Lung microvascular endothelial cell (primary cell): ENCODE measurements at places on chromosomes 16 and 17. TPM values are rescaled to one million over a fixed set of nuclear protein-coding genes. Genes with fewer than 3 reads are reported as not detected.
A peak's percentile ranks its signal among the peaks of the same experiment; 100 is the strongest.

DNA sequence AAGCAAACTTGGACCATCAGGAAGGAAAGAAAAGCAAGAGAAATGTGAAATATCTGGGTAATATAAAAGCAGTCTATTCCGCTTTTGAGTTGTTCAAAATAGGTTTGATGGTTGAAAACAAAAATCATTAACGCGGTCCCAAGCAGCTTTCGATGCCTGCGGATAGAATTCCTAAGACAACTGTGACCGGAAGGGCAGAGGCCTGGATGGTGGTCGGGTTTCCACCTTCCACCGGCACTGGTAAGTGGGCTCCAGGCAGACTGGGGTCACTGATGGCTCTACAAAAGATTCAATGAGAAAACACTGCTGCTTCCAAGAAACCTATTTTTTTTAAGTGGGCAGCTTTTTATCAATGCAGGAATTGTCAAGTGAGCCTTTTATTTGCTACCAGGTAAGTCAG, 49.8 kb downstream of the ZCCHC14 start:
- no peak for DNase-seq

DNA sequence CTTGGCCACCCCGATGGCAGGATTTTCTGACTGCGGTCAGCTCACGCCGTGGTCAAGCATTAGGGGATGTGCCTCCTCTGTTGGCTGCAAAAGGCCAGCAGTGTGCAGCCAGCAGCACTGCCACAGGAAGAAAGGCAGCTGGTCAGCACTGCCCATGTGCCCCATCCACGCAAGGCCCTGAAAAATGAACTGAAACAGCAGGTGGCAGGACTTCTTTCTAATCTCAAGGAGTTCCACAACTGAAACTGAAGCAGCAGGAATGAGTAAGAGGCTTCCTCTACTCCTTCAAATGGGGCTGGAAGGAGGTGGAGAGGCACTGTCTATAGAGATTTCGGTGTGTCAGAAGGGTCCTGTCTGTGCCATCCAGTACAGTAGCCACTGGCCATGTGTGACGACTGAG, 3.2 kb downstream of the ZNF500 start:
- no peak for DNase-seq

Gene KRTAP2-2
- not detected in 2 replicates for total RNA-seq

DNA sequence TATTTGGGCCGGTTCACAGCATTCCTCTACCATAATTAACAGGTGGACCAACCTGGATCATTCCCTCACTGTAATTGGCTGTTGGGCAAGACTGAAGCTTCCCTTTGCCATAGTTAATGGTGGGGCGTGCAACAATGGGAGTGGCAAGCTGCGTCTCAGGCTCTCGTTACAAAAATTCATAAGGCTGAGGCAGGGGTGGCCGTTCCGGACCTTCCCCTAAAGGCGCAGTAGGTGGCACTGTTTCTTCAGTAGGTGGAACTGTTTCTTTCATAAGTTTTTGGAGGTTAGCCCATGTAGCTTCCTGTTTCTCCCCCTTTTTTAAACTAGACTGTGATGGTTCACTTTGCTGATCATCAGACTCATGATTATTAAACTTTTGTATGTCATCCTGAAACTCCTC, 17.0 kb upstream of the TMC5 start:
- DNase-seq: peak; percentile 12

DNA sequence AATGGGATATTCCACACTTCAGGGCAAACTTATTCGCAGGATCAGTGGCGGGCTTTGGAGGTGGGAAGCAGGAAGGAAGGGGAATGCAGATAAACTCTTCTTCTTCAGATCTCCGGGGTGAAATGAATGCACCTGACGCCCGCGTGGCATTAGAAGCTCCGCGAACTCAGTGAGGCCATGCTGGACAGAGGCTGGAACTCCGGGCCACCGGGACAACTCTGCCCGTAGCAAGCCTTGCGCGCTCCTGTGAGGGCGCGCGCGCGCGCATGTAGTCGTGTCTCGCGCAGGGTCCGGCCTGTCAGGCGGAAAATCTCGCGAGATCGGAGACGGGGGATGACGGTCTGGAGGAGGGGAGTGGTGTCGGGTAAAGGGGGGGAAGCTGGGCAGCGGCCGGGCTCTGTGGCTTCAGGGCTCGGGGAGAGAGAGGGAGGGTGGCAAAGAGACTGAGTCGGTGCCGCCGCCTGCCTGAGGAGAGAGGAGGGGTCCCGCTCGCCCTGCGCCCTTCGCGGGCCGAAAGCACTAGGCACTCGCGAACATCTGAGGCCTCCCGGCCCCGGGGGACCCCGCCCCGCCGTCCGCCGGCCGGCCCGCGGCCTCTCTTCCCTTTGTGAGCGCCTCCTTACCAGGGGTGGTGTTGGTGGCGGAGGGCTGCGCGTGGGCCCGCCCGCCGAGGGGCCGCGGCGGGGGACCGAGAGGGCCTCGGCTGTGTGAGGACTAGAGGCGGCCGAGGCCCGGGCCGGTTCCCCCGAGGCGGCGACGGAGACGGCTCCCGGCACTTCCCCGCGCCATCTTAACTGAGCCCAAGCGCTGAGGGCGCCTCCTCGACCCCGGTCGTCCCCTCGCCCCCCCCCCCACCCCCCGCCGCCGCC, at the start of gene TAOK1:
Gene TAOK1, plus strand, starts transcription at position 382 of the 869 bp plus-strand sequence. CDS start 61,186 bp downstream, outside the sequence.
- peak; percentile 99 for DNase-seq

- DNase-seq: no peak
Measured at GRCh38 chr17:8849311-8850041, 18.0 kb downstream of the PIK3R6 start.

Gene VMO1
- total RNA-seq: 0.22 TPM in 1 of 2 replicates, not detected in the other

DNA sequence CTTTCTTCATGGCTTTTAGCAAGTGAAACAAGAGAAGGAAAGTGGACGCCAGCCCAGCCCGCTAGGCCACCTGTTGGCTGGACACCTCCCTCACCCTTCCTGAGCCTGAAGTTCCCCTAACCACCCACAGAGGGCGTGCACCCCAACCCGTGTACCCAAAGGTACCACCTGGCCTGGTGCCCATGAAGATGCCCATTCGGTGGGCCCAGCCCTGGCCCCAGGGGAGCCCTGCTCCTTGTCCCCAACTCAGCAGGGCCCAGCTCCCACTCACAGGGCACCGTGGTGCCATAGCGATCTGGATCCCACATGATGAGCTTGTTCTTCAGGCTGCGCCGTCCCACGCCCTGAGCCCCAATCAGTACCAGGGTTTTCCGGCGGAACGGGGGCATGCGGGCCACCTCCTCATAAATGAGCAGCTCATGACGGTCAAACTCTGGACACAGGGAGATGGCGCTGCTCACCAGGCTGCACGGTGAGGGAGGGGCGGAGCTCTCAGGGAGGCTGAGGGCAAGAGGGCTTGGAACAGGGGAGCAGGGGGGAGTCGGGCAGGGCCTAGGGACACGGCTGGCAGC, 26.8 kb downstream of the MPP2 start:
- DNase-seq: peak; percentile 47

GRCh38 chr17:31841850-31842194, 17.2 kb downstream of the COPRS start:
- DNase-seq: no peak

Gene NOTUM
- total RNA-seq: under 0.01 TPM in 2 replicates

DNA sequence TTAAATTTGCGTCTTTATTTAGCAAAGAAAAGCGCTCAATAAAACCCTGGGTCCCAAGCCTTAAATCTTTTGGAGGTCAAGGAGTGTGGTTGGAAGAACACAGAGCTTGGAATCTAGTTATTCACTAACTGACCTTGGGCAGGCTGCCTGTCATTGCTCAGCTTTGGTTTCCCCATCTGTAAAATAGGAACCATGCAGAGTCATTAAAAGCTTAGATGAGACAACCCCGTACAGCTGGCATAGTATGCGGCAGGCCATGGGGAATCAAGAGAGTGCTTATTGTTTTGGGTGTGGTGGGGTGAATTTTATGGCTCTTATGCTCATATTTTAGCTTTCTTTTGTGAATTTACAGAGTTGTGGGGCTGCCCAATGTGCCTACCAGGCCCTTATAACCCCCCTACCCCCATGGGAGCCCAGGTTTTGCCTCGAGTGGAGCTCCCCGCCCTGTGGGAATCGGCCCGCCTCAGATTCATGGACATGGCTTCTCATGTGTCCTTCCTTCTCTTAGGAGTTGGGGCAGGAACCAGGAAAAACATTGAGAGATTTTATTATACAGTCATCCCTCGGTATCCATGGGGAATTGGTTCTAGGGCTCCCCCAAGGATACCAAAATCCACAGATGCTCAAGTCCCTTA, 113.5 kb downstream of the CLEC16A start:
- DNase-seq: no peak

Gene TP53TG3B
- not detected in 2 replicates for total RNA-seq

- DNase-seq: peak; percentile 7
Measured at GRCh38 chr17:29078183-29079045, 35.5 kb downstream of the PIPOX start.

DNA sequence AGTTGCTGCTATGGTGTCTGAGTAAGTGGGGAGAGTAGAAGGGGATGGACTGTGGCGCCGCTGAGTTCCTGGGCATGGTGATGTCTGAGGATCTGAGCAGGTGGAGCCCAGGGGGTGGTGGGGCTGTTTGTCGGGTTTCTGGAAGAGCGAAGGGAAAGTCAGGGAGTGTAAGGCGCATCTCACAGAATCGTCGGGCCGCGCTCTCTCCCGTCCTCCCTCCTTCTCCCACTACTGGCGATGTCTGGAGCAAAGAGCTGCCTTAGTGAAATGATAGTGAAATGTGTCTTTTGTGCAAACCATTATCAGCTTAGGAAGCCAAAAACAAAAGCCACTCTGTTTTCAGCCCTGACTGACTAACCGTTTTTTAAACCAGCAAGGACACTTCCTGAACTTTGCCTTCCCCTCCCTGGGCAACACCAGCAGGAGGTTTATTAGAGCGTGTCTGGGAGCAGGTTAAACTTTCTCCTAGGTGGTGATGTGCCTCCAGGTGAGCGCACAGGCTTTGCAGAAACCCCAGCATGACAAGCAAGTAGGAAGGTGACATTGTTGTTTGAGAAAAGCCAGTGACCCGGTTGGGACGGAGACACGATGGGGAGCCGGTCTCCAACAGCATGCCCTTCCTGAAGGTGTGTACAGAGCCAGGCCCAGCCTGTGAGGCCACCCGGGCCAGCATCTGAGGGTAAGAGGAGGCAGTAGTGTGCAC, 49.1 kb downstream of the RAB11FIP3 start:
- no peak for DNase-seq

DNA sequence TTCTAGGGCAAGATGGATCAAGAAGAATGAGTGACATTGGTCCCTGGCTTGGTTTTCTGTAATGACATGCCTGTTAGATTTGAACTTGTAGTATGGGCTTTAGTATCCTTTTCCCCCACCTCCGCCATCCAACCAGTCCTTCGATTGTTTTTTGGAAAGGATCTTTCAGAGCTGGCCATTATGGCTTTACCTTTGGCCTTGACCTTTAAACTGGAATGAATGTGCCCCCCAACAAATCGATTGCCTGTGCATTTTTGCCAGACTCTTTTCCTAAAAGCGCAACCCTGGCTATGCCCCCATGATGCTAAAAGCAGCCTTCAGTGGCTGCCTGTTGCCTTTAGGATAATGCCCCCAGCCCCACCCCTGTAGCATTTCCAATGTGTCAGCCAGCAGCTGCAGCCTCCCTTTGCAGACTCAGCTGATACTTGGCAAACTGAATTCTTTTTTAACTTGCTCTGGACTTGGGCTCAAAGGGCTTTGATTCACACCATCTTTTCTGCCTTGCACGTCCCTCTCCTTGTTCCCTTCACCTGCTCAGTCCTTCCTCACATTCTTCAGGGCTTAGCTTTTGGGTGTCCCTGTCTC, 4.0 kb downstream of the GPRC5C start:
- no peak for DNase-seq

DNA sequence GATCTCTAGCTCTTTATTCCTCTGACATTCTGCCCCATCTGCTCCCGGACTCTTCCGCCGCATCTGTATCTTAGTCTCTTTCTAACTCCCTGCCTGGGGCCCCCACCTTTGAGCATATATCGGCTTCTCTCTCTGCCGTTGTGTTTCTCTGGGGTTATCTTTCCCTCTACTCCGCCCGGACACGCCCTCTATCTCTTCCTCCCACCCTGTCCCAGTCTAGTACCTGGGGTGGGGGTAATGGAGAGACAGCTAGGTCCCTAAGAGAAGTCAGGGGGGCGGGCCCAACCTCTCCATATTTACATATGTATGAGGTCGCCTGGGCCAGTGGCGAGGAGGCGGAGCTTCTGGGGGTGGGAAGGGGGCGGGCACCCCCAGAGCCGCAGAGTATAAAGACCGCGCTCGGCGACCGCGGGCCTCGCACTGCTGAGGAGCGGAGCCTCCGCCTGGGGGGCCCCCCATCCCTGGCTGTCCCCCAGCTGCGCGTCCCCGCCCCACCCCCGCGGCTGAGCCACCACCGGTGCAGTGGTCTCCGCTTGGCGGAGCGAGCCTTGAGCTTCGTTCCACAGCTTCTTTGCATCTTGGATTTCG, at the start of gene ATP1B2:
Gene ATP1B2, plus strand, starts transcription at position 418 of the 588 bp plus-strand sequence. CDS start 593 bp downstream, outside the sequence.
- DNase-seq: peak; percentile 20

Gene TAF1C
- 7.2 and 16.5 TPM in 2 replicates for total RNA-seq

DNA sequence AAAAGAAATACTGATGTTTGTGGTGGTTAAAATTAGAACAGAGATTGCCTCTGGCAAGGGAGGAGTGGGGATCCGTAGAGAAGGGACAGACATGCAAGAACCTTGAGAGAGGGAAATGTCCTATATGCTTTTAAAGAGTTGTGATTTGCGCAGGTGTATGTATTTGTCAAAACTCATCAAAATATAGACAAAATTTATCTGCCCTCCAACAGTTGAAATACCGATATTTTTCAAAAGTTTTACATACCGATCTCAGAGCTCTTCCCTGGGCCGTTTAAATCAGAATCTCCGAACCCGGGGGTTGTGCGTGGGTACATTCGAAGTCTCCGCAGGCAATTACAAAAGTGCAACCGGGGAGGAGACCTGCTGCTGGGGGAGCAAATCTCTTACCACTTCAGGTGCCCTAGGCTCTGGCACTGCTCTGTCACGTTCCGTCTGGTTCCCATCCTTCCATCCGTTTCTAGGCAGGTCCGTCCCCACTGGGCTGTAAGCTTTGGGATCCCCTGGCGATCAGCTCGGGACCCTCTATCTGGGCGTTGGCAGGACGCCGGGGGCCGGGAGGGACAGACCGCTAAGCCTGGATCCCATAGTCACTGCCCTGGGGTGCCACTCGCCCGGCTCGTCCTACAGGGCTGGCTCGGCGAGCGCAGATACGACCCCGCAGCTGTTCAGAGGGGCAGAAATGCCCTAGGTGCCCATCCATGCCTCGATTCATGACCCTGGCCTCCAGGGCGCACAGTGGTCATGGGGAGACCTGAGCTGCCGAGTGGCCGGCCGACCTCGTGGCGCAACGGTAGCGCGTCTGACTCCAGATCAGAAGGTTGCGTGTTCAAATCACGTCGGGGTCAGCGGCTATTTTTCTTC, 4.2 kb downstream of the BORCS6 start:
- peak; percentile 86 for DNase-seq

Gene CDIPT
- 50.1 and 86.3 TPM in 2 replicates for total RNA-seq

DNA sequence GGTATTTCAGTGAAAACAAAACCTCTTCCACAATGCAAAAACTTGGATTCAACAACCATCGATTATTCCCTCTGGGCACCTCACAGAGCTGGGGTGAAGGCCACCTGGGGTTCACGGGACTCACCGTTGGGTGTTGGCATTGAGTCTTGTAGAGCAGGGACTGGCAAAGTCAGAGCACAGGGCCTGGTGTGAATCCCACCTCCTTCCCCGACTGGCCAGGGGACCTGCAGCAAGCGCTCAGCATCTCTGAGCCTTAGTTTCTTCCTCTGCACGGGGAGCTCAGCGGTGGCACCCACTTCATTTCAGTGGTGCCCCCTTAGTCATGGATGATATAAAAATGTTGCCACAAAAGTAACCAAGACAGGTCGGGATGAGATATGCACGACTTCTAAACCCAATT, 100.4 kb downstream of the METRNL start:
- no peak for DNase-seq

- no peak for DNase-seq
Measured at GRCh38 chr16:10601444-10602408, 21.3 kb upstream of the EMP2 start.
